Calu3 (cell line): ENCODE measurements at places on chromosomes 5 and 9. TPM values are rescaled to one million over a fixed set of nuclear protein-coding genes. Genes with fewer than 3 reads are reported as not detected.

Gene DMRT3
- total RNA-seq, result not detected in 2 replicates

Gene S1PR3
- total RNA-seq, result 0.66 and 0.76 TPM in 2 replicates

DNA sequence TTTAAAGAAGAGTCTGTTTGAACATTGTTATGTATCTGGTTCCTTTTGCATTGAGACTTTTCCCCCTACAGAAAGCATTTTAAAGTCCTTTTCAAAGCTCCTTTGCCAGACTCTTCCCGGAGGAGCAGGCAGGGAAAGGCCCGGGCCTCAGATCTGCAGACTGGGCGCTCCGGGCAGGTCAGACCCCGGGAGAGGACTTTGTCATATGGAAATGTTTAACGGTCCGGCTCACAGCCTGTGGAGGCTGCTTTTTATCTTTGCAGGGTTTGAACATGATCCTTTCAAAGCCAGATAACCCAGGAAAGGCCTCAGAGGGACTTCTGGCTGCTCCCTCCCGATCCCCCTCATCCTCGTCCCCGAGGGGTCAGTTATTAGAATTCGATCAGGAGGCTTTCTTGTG, 82.1 kb upstream of the IRX2 start:
- H3K27me3 ChIP-seq, result no peaks in the 10 kb centered on the region
- H3K4me1 ChIP-seq, result no peaks in the 10 kb centered on the region
- no peaks in the 10 kb centered on the region for H3K36me3 ChIP-seq
- H3K27ac ChIP-seq, result no peak overlapping the region

GRCh38 chr5:60230456-60230855, 336.9 kb upstream of the PDE4D start:
- H3K4me3 ChIP-seq, result no peak overlapping the region
- no peak overlapping the region for H3K27ac ChIP-seq
- no peaks in the 10 kb centered on the region for H3K4me1 ChIP-seq
- no peak for DNase-seq

Gene BARX1
- not detected in 2 replicates for total RNA-seq

Gene BDP1
- total RNA-seq, result 31.2 and 33.6 TPM in 2 replicates

DNA sequence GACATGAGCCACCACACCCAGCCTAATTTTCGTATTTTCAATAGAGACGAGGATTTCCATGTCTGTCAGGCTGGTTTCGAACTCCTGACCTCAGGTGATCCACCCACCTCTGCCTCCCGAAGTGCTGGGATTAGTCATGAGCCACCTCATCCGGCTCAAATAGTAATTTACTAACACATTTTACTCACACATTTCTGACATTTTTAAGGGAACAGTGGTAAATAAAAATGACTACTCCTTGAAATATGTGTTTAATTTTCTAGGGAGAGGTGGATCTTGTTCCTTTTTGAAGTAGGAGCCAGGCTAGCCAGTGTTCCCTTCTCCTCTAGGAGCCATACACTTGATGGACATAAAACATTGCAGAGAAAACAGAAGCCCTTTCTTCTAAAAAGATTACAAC, 55.2 kb upstream of the ERBIN start:
- H3K27ac ChIP-seq, result peak overlapping the region; percentile 36
- no peaks in the 10 kb centered on the region for H3K27me3 ChIP-seq
- DNase-seq, result no peak
- peaks cover 5% of the 10 kb centered on the region for H3K36me3 ChIP-seq

Gene APBA1
- total RNA-seq, result 4.4 and 6.7 TPM in 2 replicates

Gene TAF7
- total RNA-seq, result 73.2 and 79.6 TPM in 2 replicates

- peak overlapping the region; percentile 72 for H3K4me3 ChIP-seq
- no peak for DNase-seq
- peaks cover 12% of the 10 kb centered on the region for H3K36me3 ChIP-seq
- H3K27me3 ChIP-seq, result peaks cover 80% of the 10 kb centered on the region
These were observed 80.8 kb downstream of the NTNG2 start for GRCh38 chr9:132242621-132243155.

- H3K36me3 ChIP-seq, result peaks cover 6% of the 10 kb centered on the region
- no peaks in the 10 kb centered on the region for H3K27me3 ChIP-seq
- no peak for DNase-seq
- H3K27ac ChIP-seq, result no peak overlapping the region
- no peak overlapping the region for H3K4me3 ChIP-seq
These were observed 18.4 kb upstream of the ALDOB start for GRCh38 chr9:101453776-101454570.

DNA sequence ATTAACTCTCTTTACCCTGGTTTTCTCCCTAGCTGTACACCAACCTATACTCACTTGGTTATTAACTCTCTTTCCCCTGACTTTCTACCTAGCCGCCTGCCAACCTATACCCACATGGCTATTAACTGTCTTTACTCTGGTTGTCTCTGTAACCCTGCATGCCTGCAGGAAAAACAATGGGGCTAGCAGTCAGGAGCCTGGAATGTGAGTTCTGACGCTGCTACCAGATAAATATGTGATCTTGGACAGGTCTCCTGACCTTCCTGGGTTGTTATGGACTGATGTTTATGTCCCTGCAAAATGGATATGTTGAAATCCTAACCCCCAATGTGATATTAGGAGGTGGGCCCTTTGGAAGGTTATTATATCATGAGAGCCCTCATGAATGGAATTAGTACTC, 119.2 kb downstream of the SMARCA2 start:
- DNase-seq, result no peak
- H3K36me3 ChIP-seq, result peaks cover 4% of the 10 kb centered on the region
- no peaks in the 10 kb centered on the region for H3K27me3 ChIP-seq
- H3K27ac ChIP-seq, result no peak overlapping the region

GRCh38 chr5:81023261-81023970, 63.3 kb downstream of the RASGRF2 start:
- peaks cover 19% of the 10 kb centered on the region for H3K4me1 ChIP-seq
- DNase-seq, result no peak
- H3K4me3 ChIP-seq, result no peak overlapping the region
- no peaks in the 10 kb centered on the region for H3K36me3 ChIP-seq
- H3K27ac ChIP-seq, result no peak overlapping the region
- H3K27me3 ChIP-seq, result no peaks in the 10 kb centered on the region

GRCh38 chr5:116514421-116514970, 60.1 kb downstream of the SEMA6A start:
- H3K4me3 ChIP-seq, result no peak overlapping the region
- no peak for DNase-seq
- H3K27ac ChIP-seq, result no peak overlapping the region
- peaks cover 46% of the 10 kb centered on the region for H3K4me1 ChIP-seq
- H3K27me3 ChIP-seq, result no peaks in the 10 kb centered on the region

Gene SMIM15
- total RNA-seq, result 89.6 and 100 TPM in 2 replicates

DNA sequence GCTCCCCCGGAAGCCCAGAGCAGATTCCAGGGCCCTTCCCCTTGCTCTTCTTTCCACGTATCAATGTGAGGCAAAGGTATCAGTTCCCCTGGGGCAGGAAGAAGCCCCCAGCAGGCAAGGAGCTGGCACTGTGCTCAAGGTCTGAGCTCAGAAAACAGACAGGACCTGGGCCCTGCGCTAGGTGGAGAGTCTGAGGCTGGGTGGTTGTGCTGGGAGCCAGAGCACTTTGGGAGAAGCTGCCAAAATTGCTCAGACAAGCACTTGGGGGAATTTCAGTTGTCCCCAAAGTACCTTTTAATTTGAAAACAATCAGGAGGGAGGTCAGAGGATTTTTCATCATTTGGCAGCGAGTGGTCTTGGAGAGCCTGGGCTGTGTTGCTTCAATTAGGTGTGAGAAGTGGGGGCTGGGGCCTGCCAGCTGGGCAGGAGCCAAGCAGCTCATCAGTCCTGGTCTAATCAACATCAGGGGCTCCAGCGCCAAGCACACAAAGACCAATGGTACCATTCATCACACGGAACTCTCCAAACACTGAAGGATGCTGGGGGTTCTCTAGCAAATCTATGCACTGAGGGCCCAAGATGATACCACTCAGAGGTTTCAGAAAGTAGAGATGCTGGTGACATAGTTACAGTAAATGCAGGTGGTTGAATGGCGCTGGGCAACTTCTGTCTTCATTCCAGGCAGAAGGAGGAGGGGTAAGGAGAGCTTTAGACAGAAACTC, 176.5 kb downstream of the SNX18 start:
- H3K4me1 ChIP-seq, result peaks cover 10% of the 10 kb centered on the region
- H3K36me3 ChIP-seq, result no peaks in the 10 kb centered on the region
- H3K27ac ChIP-seq, result no peak overlapping the region
- no peaks in the 10 kb centered on the region for H3K27me3 ChIP-seq
- no peak overlapping the region for H3K4me3 ChIP-seq
- no peak for DNase-seq
